ENCODE measurements at places on chromosomes 7 and 10.
A peak's percentile ranks its signal among the peaks of the same experiment; 100 is the strongest.

DNA sequence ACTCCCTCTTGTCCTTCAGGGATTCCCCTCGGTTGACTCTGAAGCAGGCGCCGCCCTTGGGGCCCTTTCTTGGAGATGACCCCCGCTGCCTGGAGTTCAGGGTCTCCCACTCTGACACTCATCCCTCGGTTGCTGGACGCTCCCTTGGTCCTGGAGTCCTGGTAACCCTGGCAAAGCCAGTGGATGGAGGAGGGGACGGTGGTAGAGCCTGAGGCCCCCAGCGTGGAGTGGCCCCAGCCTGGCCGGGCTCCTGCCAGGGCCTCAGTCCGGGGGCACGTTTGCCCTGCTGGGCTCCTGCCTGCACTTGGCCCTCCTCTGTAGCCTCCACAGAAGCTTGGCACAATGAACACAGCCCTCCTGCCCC lies 9.3 kb upstream of the CAMK2B start:
- no peak for DNase-seq

DNA sequence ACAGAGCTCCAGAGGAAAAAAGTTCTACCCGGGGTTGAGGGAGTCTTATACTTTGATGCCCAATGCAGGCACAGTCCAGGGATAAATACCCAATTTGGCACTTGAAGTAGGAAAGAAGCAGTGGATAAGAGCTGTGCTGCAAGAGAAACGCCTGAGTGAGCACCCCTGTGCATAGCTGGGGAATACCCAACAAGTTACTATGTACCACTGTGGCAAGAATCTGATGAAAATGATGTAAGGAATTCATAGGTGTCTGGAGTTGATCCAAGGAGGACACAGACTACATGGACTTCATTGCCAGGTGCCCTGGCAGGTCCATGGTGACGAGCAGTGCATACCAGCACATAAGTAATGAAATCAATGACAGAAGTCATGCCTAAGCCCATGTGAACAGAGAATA lies 183.7 kb upstream of the FEZF1 start:
- no peak for DNase-seq

GRCh38 chr7:71308096-71308495 lies 176.2 kb downstream of the GALNT17 start:
- no peak for DNase-seq

GRCh38 chr7:18387191-18387735 lies 108.3 kb upstream of the HDAC9 start:
- DNase-seq: peak; percentile 77

GRCh38 chr7:22420008-22420407 lies 63.1 kb upstream of the RAPGEF5 start:
- no peak for DNase-seq

DNA sequence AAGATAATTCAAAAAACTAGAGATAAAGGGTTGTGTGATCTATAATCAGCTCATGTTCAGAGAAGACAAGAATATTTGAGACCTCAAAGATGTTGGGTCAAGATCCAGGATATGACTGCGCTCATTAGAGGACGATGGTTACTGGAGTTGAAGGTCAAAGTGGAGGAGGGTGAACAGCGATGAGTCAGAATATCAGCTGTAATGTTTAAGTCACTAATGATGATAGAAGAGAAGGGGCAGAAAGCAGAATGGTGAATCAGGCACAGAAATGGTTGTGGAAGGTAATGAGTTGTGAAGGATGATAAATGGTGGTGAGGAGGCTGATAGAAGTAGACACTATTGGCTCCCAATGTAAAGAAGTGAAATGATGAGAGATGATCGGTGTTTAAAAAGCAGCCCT lies 540.3 kb downstream of the INHBA start:
- DNase-seq: no peak

GRCh38 chr7:115356139-115356746 lies 434.3 kb downstream of the MDFIC start:
- no peak for DNase-seq

GRCh38 chr10:122233857-122234348 lies 37.2 kb upstream of the BTBD16 start:
- no peak for DNase-seq

- peak; percentile 82 for DNase-seq
These were observed 743 bp downstream of the ADAP1 start for GRCh38 chr7:953547-954327.

Measured in CD14-positive monocyte (primary cell).